ENCODE measurements at places on chromosomes 11 and 22.

DNA sequence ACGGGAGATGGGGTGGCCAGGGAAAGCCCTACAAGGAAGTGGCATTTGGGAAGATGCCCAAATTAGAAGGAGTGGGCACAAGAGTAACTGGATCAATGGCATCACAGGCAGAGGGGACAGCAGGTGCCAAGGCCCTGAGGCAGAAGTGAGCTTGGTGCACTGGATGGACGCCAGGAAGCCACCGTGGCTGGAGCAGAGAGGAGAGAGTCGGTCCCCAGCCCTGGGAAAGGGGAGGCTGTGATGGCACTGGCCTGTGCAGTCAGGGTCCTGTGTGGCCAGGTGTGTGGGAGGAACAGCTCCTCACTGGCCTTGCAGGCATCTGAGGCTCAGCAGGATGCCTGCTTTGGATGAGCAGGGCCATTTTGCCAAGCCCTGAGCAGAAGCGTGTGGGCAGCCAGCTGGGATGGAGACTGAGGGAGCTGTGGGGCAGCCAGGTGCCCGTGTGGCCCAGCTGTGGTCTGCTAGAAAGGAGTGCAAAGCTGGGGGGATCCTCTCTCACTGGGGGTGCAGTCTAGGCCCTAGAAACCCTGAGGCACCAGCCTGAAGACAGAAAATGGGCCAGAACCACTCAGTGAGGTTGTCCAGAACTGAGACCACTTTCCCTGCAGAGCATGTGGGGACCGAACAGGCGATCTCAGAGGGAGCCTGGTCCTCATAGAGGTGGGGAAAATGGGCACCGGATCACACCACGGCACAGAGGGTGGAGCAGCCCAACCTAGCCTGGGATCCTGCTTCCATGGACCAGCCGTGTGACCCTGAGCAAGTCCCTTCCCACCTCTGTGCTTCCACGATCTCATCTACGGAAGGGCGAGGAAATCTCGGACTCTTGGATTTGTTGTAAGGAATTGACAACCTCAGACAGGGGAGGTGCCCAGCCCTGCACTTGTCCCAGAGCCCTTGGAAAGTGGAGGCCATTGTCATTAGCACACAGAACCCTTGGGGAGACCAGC lies 78.6 kb upstream of the RTL6 start:
- no peak for DNase-seq

DNA sequence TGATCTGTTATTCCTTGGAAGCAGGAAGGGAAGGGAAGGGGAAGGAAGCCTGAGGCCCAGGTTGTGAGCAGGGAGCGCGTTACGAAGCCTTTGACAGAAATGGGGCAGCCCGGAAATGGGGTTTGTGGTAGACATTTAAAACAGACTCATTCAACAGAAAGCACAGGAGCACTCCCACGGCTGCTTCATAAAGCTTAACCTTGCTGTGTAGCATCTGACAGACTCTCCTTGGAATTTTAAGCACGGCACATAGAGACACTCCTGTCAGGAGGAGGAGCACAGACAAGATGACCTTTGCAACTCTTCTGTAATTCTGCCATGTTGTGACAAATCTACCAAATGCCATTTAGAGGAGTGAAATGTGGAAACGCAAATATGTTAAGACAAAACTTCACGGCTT lies 131.6 kb downstream of the FBXO7 start:
- no peak for DNase-seq

GRCh38 chr22:32622744-32623110 lies 148.1 kb downstream of the FBXO7 start:
- no peak for DNase-seq

- no peak for DNase-seq
Measured at GRCh38 chr11:82750643-82751139, 17.0 kb upstream of the FAM181B start.

DNA sequence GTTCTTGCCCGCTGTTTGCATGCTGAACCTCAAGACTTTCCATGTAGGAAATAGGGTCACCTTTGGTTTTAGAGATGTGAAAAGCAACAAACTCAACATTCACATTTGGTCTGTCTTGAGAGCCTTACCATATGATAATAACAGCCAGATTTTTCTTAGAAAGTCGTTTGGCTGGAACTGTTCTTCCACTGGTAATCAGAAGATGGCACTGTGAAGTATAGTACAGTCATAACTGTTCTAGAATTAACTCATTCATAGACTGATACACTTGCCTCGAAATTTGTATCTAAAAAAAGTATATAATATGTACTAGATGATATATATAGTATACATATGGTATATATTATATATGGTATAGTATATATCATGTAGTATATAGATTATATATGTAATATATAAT lies 12.3 kb downstream of the LUZP2 start:
- DNase-seq: no peak

DNA sequence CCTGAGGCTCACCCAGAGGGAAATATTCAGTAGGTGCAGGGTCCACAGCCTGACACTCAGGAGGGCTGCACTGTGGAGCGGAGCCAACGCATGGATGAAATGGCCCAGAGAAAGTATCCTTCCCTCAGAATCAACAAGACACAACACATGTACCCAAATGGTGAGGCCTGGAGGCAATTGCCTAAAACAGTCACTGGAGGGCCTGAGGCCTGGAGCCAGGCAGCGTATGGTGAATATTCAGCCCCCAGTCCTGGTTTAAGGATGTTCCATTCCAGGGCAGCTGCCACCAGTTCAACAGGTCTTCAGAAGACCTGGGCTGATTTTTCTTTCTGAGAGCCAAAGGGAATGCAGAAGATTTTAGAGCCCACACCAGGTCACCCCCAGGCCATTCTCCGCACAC lies 264.8 kb downstream of the INSC start:
- no peak for DNase-seq

DNA sequence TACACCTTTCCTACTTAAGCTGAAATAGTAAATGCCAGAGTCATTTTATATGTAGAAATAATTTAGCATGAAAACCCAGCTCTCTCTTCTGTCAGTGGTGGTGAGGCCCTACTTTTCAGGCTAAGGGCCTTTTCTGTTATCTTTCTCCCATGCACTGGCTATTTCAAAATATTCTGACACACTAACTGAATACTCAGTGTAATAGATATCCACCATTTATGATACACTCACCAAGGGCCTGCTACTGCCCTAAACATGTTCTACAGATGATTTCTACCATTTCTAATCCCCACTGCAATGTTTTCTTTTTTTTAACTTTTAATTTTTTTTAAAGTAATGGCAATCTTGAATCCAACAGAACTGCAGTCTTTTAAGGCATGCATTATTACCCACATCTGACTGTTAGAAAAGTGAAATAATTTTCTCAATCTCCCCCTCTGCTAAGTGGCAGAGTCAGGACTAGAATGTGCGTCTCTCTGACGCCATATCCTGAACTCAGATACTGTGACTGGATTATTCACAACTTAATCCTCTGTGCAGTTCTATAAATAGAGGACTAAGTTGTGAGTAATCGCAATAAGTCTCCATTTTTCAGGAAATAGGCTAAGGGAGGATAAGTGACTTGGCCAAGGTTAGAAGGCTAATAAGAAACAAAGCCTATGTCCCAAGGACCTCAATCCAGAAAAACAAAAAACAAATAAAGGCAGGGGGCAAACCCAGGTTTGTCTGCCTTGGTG lies 44.0 kb downstream of the GRAMD1B start:
- DNase-seq: no peak

DNA sequence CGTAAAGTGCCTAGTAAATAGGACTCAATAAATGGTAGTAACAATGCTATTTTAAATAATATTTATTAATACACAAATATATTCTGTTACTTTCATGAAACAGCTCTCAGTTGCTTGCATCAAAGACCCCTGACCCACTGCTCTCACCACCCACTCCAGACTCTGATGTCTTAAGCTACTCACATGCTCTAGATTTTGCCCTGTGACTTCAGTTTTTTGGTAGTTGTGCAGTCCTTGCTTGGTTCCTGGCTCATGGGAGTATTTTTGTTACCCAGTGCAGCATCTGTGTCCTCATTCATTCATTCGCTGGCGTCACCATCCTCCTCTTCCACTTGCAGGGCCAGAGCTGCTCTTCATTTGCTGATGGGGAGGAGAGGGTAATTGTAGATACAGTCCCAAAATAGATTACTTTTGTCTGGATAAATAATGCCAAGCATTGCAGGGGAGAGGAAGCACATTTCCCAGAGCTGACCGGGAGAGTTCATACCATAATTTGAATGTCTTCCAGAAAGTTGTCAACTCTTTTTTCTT lies 12.7 kb downstream of the MRPL48 start:
- DNase-seq: no peak

GRCh38 chr11:75790986-75791385 lies 22.4 kb downstream of the DGAT2 start:
- no peak for DNase-seq

DNA sequence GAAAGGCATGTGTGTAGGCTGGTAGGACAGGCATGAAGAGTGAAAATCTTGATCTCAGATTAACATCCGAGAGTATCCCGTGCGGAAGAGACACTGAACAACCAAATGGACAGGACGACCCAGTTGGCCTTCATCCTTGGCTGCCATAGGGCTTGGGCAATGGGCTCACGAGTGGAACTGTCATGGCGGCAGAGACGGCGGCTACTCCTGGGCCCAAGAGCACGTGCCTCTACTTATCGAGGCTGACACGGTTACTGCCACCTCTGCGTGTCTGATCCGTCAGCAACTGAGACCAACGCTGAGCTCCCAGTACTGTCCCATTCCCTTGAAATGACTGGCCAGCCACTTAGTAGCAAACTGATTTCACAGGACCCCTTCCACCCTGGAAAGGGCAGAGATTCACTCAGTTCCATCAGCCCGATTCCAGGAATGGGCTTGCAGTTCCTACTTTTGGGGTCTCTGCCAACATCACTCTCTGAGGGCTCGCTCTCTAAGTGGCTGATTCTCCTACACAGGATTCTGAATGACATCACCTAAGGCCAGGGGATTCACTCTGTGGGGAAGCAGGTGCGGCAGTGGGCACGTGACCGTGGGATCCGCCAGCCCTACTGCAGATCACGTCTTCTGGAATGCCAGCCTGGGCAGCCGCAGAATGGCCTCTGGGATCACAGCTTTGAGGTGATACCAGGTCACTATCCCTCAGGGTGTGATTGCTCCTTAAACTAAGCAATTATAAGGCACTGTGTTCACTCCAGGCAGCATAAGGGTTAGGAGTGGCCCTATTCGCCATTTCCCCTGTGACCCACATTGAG lies 97.8 kb downstream of the RPS6KA4 start:
- DNase-seq: no peak

GRCh38 chr11:123573286-123573685 lies 81.1 kb downstream of the SCN3B start:
- DNase-seq: no peak

DNA sequence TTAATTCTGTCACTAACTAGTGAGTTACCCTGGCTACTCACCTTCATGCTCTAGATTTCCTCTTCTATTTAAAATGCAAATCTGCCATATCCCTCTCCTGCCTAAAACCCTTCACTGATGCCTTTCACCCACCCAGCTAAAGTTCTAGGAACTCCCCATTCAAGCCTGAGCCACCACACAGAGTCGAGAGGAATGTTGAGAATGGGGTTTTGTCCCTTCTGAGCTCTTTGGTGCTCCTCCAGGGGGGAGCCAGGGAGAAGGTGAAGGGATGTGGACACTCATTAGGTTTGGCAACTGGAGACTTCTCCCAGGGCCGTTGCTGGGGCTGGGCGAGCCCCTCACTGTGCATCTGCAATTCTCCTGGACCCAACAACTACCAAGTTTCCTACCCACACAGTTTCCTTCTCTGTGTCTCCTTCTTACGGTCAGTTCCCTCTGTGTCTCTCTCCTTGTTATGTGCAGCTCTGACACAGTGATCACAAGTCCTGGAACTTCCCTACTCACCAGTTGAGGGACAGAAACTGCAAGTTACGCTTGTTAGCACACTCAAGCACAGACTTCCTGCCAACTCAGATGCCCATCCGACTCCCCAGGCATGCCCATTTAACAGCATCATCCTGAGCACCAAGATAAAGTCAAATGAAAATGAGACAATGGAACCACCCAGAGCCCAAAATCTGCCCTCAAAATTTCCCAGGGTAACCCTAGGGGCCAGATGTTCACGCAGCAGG lies 6.5 kb upstream of the IL10RA start:
- DNase-seq: no peak

DNA sequence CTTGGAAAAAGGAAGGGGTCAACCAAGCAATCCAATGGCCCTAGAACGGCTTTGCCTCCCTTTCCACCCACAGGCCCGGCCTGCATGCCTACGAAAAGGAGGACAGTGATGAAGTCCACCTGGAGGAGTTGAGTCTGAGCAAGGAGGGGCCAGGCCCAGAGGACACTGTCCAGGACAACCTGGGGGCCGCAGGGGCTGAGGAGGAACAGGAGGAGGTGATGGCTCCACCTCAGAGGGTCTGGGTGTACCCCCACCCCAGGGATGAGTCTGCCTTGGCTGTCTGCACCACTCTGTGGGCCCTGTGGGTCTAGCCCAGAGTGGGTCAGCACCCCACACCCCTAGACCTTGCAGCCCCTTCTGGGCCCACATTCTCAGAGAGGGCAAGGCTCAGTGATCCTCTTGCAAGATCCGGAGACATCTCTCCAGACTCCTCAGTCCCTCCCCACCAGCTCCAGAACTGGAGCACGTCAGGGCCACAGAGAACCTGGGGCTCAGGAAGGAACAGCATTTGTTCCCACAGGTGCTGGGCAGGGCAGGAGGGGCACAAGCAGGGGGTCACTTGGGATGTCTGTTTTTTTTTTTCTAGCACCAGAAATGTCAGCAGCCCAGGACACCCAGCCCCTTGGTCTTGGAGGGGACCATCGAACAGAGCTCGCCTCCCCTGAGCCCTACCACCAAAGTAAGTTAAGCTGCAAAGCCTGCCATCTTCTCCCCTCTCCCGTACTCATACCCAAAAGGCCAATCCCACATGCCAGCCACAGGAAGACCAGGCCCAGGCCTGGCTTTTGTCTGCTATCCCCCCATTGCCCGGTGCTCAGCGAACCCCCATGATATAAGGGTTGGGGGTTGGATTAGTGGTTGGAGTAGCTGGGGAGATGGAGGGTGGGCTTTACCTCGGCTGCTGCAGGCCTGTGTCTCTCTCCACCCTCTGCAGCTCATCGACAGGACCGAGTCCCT lies 8.1 kb downstream of the PRR33 start:
- no peak for DNase-seq

DNA sequence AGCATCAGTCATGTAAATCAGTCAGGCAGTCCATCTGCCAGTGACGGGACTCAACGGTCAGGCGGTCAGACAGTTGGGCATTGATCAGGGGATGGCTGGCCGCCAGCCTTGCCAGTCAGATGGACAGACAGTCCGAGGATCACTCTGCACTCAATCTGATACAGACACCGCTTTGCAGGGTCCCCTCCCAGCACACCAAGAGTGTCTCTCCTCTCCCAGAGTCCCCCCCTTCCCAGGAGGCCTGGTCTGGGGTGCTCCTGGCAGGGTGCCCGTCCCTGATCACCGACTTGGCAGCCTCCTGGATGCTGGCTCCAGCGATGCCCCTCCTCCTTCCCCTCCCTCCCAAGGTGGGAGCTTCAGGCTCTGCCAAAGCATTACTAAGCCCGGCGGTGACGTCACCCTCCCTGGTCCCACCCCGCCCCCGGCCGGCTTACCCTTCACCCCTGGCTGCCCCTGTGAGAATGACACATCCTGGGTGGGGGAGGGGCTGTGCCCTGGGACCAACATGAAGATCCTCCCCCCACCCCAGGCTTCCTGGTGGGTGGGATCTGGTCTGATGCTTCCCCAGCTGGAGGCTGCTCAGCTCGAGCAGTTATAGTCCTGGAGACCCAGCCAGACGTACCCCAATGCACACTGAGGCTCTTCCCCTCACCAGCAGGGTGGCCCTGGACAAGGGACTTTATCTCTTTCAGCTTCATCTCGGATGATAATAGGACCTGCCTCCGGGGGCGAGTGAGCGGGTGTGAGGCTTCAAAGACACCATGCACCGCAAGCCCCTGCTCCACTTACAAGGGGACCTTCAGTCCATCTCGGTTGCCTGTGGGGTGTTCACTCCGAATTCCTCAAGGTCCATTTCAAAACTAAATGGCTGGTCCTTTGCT lies 69.2 kb downstream of the CD82 start:
- DNase-seq: no peak

- no peak for DNase-seq
Measured at GRCh38 chr11:1034001-1034400, 2.5 kb downstream of the MUC6 start.

All from T-helper 9 cell (primary cell).